ENCODE measurements at places on chromosomes 16 and 17.

DNA sequence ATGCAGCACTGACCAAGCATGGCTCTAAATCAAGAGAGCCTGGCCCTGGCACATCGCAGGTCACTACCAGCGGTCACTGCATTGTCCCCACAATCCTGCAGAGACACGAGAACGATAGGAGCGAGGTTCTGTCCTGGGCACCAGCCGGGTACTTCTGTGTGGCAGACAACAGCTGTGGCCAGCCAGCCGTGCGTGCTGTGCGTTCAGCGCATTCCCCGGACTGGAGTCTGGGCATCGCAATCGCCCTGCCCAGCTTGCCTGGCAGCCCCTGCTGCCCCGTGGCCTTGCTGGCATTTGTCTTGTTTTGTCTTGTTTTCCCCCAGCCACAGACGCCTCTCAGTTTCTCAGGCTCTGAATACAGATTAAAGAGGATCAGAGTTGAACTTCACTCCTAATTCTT lies 33.9 kb downstream of the COTL1 start:
- DNase-seq: no peak

DNA sequence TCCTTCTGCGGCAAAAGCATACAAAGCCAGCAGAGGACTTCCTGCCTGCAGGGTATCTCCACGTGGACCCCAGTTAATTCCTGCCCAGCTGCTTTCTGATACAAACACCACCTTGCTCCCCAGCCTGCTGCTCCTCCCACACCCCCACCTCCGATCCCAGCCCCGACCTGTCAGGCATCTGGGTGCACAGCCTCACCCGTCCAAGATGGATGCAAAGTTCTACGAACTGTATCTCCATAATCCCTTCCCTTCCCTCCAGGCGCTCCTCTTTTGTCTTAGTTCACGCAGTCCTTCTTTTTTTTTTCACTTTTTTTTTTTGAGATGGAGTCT lies 15.6 kb upstream of the FOXJ1 start:
- no peak for DNase-seq

- no peak for DNase-seq
These were observed 89.3 kb downstream of the RPGRIP1L start for GRCh38 chr16:53614346-53614745.

DNA sequence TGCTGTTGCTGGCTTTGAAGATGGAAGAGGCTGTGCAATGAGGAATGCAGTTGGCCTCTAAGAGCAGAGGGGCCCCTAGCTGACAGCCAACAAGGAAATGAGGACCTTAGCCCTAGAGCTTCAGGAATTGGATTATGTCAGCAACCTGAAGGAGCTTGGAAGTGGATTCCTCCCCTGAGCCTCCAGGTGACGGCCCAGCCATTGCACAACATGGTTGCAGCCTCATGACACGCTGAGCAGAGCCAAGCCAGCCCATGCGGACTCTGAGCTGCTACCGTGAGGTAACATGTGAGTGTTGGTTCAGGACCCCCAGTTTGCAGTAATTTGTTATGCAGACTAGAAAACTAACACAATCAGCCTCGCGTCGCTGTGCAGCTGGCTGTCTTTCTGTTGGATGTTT lies 20.2 kb downstream of the CCDC42 start:
- DNase-seq: no peak

DNA sequence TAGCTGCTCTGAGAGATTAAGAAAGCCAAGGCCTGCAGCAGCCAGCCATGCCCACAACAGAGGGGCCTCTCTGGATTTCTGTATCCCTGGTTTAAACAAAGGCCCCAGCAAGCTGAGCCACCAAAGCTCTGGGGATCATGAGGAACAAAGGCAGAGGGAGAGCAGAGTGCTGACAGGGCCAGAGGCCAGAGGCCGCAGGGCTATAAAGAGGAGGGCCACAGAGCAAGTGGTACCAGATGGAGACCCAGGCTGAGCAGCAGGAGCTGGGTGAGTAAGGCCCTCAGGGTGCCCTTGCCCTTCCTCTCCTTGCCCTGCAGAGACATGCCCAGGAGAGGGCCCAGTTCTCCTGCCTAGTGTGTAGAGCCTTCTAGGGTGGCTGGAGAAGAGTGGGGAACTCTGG lies at the start of gene CRYBA1:
CRYBA1 (plus strand) TSS at position 232 of the 400 bp plus-strand sequence; CDS start at position 237, 5 bp downstream.
- no peak for DNase-seq

DNA sequence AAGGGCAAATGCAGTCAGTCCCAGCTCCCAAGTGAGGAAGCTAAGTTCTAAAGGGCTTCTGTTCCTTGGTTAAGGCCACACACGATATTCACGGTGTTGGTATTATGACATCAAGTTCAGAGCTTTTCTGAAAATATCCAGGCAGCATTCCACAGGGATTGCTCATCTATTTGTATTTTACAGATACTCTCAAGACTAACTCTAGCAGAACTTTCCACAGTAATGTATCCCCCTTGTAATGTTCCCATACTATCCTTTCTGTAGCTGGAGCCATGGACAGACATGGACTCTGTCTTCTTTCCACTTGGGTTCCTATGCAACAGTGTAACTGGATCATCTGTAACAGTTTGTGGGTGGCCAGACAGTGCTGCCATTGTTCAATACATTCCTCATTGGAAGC lies 13.5 kb downstream of the SDR42E1 start:
- DNase-seq: no peak

GRCh38 chr17:39402890-39403605 lies 1.6 kb upstream of the FBXL20 start:
- DNase-seq: no peak

DNA sequence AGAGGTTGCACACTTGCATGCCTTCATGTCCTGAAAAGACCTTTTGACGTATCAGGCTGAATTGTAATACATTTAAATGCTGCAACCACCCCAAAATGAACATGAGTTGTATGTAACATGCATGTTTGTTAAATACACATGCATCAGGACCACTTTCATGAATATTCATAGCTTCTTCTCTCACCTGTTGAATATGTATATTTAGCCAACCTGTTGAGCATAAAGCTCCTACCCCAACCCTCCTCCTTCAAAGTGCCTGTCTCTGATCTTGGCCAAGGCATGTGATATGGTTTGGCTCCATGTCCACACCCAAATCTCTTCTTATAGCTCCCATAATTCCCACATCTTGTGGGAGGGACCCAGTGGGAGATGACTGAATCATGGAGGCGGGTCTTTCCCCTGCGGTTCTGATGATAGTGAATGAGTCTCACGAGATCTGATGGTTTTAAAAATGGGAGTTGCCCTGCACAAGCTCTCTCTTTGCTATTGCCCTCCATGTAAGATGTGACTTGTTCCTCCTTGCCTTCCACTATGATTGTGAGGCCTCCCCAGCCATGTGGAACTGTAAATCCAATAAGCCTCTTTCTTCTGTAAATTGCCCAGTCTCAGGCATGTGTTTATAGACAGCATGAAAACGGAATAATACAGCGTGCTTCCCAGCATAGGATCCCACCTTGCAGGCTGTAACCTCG lies 3.8 kb upstream of the CRYM start:
- no peak for DNase-seq

DNA sequence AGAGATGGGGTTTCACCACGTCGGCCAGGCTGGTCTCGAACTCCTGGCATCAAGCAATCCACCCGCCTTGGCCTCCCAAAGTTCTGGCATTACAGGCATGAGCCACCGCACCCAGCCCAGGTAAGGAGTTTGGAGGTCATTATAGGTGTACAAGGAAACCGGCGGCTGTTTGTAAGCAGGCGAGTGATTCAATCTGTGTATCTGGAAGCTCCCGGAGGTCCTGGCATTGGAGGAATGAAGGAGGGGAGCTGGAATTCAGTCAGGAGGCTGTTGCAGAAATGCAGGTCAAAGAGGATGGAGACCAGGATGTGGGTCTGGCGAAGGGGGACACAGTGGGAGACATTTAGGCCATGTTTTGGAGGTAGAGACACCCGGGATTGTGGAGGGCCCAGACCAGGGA lies 18.8 kb downstream of the CDC42EP4 start:
- no peak for DNase-seq

- DNase-seq: no peak
These were observed 15.2 kb downstream of the CDH5 start for GRCh38 chr16:66381585-66382170.

- DNase-seq: no peak
These were observed 952.6 kb upstream of the SOX9 start for GRCh38 chr17:71168053-71168741.

GRCh38 chr16:54652201-54652770 lies 278.4 kb upstream of the IRX5 start:
- DNase-seq: no peak

DNA sequence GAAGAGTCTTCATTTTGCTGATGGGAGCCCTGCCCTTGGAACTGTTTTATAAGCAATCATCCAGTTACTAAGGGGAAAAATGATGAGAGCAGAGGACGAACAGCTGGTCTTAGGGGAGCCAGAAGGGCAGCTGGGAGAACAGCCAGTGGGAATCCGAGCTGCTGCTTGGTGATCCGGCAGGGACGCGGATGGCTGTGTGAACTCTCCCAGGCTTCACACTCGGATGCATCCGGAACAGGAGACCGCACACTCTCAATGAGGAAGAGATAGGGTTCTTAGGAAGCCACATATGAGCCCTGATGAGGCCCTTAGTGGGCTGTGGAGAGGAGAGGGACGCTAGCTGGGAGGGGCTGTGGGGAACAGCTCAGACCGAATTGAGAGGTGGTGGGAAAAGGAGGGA lies 5.0 kb upstream of the CACNG5 start:
- DNase-seq: no peak

DNA sequence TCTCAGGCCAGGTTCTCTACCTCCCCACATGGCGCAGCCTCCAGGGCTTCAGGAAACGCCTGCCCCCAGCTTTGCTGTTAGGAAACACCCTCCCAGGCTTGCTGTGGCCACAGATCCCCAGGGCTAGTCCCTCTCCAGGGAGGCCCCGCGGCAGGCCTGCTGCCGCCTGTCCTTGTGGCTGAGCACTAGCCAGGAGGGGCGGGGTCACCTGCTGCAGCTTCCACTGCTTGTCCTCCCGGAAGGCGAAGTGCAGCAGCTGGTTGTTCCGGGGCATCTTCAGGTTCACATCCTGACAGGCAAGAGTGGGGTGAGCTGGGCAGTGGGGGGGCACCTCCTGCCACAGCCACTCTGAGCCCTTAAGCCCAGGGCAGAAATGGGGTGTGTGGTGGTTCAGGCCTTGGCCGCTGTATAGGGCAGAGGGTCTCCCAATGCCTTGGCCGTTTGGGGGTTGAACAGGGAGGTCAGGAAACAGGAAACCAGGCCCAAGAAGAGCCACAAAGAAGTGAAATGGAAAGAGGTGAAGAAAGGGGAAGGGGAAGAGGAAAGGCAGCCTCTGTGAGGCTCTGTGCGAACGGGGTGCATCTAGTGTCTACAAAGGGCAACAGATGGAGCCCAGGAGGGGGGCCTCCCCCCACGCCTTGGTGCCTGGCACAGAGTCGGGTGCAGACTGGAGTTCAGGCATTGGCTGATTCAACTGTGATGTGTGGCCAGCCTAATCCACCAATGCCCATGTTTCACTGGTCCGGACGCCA lies 2.0 kb downstream of the ROGDI start:
- DNase-seq: no peak

DNA sequence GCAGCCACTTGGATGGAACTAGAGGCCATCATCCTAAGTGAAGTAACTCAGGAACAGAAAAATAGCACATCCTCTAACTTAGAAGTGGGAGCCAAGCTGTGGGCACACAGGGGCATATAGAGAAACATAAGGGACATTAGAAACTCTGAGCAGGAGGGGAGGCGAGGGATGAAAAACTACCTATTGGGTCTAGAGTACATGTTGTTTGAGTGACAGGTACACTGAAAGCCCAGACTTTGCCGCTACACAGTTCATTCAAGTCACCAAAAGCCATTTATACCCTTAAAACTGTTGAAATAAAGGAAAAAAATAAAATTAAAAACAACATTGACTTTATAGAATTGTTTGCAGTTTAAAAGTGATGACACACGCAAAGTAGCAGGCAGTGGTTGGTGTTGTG lies 236.6 kb downstream of the SNX29 start:
- no peak for DNase-seq

- DNase-seq: no peak
These were observed 643.0 kb downstream of the MAF start for GRCh38 chr16:78957317-78958100.

- DNase-seq: no peak
These were observed 248.9 kb upstream of the FOXF1 start for GRCh38 chr16:86261379-86261778.

DNA sequence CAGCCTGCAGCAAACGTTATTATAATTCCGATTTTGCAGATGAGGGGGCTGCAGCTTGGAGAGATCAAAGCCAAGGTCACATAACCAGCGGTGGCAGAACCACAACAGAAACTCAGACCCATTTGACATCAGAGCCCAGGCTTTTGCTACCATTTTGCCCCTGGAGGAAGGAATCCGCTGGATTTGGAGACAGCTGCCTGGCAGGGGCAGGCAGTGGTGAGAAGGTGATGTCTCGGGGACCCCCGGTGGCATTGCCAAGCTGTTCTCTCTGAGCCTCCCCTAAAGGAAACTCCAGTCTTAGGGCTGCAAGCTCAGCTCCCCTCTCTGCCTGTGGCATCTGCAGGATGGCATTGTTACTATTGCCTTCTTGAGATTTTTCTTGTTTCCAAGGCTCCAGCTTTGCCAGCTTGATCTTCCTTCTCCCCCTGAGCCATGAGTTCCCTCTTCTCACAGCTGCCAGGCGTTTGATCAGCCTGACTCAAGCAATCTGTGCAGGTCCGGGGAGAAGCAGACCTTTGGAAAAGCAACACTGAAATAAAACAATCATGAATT lies 40.8 kb downstream of the AIPL1 start:
- DNase-seq: no peak

DNA sequence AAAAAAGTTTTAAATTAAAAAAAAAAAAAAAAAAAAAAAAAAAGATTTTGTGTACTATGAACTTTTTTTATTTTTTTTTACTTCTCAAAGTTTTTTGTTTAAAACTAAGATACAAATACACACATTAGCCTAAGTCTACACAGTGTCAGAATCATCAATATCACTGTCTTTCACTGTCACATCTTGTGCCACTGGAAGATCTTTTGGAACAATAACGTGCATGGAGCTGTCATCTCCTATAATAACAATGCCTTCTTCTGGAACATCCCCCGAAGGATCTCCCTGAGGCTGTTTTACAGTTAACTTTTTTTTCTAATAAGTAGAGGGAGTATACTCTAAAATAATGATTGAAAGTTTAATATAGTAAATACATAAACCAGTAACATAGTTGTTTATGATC lies 295.7 kb downstream of the KCNJ2 start:
- no peak for DNase-seq

- DNase-seq: no peak
These were observed 994 bp downstream of the CLTC start for GRCh38 chr17:59620518-59621259.

DNA sequence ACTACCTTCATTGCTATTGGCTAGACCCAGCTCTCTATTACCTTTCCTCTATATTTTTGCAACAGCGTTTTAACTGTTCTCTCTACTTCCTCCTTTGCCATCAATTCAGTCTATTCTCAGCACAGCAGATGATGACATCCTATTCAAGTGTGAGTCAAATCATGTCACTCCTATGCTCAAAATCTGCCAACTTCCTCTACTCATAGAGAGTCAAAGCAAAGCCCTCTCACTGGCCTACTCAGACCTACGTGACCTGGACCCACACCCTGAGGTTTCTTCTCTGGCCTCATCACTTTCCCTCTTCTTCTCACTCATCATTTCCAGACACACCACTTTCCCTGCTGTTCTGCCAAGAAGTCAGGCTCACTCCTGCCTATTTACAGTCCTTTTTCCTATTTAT lies 289.0 kb upstream of the AXIN2 start:
- no peak for DNase-seq

All from NCI-H2081 treated with DMSO at 0.1 percent for 48 hours (cell line).